ENCODE measurements at places on chromosomes 1 and 21.
A peak's percentile ranks its signal among the peaks of the same experiment; 100 is the strongest.

GRCh38 chr1:183070234-183070922, 47.2 kb downstream of the LAMC1 start:
- DNase-seq: no peak

DNA sequence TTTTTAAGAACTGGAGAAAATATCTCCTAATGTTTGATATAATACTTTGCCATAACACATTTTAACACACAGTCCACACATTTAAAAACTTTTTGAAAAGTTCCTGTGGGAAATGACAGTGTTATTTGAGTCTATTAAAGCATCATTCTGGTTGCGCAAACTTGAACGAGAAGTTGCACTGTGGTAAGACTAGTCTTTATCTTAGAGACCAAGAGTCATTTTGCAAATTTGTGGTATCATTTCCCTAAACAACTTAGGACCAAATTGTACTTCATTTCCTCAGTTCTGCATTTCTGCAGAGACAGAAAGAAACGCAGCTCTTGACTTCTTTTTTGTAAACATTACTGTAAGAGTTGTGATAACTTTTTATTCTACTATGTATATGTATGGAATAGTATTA, at the start of gene RGS18:
RGS18 (plus strand) TSS at position 282 of the 400 bp plus-strand sequence. CDS start 176 bp downstream, outside the sequence.
- no peak for DNase-seq

- DNase-seq: peak; percentile 91
Observed at GRCh38 chr1:43348343-43348808, 10.4 kb upstream of the CDC20 start.

DNA sequence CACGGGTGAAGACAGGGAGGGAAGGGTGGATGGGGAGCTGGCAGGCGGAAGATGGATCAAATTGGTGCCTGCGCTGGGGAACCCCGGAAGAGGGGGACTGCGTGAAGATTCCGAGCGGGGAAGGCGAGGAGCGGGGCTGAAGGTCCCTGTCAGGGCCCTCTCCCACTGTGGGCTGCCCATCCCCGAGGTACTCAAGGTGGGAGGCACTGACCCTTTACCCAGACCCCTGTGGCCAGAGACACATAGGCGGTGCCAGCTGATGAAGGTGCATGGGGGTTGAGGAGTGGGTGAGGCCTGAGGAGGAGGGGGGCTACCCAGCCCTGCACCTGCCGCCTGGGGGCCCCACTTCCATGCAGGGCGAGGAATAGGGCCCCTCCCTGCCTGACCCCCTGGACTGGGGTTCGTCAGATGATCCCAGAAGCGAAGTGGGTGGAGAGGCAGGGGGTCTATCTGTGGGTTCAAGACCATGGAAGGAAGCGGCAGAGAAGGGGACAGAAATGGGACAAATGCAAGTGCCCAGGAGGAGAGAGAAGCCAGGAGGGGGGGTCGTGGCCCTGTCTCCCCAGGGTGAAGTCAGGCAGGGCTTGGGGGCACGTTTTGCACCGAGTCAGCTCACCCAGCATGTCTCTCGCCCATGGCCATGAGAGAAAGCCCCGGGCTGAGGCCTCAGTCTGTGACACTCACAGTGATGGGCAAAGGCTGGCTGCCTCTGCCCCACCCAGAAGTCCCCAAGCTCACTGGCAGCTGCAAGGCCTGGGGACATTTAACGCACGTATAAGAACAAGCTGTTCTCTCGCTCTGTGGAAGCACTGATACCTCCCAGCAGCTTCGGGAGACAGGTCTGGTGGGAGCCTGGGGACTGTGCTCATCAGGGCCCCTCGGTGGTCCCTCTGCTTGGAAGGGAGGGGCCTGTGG, 7.0 kb upstream of the MMEL1 start:
- no peak for DNase-seq

GRCh38 chr1:26887125-26887524, 3.0 kb downstream of the GPN2 start:
- DNase-seq: no peak

DNA sequence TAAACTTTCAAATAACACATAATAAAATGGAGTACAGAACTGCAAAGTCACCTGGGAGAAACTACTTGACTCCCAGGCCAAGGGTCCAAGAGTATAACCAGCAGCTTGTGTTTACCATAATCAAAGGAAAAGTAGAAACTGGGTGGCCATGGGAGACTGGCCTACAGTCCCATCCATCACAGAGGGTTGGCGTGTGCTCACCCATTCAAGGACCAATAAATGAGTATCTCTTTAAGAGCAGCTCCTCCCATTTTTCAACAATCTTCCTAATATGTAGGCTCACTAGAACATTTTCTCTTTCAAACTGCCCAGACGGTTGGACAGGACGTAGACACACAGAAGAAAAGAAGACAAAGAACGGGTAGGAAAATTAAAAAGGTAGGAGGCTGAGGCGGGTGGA, at the start of gene FMO3:
FMO3 (plus strand) TSS at position 302 of the 400 bp plus-strand sequence. CDS start 1,754 bp downstream, outside the sequence.
- DNase-seq: no peak

- DNase-seq: no peak
Observed at GRCh38 chr21:46191686-46192575, 7.7 kb upstream of the SPATC1L start.

DNA sequence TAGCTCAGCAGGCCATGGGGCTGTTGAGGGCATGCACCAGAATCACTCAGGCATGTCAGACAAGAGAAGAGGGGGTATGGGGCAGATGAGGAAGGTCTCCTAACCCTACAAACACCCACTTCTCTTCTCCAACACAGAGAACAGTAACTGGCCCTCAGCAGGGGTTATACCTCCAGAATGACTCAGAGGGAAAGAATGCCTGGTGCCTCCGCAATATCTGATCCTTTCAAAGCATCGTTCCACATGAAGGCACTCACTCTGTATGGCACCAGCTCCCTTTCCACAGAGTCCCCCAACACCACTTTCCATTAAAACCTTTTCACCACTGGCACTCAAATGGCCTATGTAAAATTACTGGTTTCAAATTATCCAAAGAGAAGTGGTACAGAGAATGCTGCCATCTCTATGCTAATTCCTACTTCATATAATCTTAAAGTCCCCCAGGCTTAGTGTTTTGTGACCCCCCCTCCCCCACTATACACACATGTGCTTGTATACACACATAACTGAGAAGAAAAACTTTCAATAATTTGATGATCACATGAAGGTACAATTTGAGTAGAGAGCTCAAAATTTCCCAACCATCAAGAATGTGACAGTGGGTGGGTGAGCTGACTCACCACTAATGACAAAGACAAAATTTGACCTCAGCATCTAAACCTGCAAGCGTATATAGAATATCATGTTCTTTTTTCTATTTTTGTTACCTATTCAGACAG, 91.5 kb downstream of the SIPA1L2 start:
- DNase-seq: peak; percentile 7

DNA sequence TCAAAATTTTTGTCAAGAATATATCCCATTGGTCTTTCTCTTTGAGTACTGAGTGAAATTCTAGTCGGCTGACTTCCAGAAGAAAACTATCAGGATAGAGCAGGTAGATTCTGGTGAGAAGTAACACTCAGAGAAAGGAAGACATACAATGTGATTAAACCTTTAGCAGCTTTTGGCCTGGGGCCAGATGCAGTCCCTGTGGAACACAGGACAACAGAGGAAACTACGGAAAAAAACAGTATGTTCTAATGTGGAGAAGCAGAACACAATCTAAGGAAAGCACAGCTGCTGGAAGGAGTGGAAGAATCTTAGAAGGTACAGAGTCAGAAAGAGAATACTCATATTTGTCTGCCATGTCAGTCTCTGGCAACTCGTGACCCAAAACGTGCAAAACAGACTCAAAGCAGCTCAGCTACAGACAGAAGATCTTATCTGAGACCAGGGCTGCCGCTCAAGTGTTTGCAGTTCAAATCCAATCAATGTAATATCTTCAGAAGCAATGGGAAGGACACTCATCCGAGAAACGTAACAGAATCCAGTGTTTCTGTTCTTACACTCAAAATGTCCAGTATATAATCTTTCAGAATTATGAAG, 283.8 kb downstream of the MRPL39 start:
- no peak for DNase-seq

DNA sequence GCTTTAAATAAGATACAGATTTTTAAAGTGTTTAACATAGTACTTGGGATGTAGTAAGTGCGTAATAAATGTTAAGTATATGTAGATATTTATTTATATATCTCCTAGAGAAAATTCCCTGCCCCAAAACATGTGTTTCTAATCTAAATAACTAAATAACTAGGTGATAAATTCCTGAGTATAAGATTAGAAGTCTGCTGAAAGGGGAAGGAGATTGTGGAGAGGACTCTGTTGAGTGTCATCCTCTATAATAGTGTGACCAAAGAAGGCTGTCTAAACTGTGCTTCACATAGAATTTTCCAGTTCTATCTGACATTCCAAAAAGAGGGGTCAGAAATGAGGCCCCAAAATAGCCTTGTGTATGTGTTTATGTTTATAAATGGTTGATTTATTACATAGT, 590.5 kb upstream of the ADAMTS5 start:
- no peak for DNase-seq

GRCh38 chr1:18137759-18138345, 30.3 kb downstream of the IGSF21 start:
- DNase-seq: no peak

DNA sequence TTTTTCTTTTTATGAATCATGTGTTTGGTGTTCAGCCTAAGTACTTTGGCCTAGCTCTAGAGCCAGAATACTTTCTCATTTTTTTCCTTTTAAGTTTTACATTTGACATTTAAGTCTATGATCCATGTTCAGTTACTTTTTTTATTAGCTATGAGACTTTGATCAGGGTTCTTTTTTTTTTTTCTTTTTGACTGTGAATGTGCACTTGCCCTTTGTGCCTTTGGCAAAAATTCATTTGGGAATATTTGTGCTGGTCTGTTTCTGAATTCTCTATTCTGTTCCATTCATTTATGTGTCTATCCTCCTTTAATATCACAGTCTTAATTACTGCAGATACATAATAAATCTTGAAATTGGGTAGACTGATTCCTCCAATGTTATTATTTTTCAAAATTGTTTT, 93.8 kb downstream of the MAP3K21 start:
- DNase-seq: no peak

GRCh38 chr1:6827079-6827478, 41.8 kb downstream of the CAMTA1 start:
- DNase-seq: no peak

DNA sequence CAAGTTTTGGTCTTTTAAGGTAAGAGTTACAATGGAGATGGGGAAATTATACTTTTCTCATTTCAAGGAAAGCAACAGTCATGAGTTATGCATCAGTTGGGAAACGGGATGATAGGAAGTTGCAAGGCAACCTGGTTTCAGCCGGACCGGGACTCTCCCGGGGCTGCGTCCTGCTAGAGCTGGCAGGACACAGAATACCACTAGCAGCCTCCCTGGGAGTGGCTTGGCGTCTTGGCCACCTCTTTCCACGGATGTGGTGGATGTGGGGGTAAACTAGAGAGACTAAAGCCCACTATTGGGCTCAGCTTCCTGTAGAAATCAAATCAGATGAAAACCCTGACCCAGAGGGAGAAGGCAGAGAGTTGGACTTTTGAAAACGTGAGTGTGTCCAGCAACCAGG, 71.9 kb downstream of the ADARB1 start:
- no peak for DNase-seq

GRCh38 chr21:26445440-26445839, 127.6 kb downstream of the CYYR1 start:
- no peak for DNase-seq

DNA sequence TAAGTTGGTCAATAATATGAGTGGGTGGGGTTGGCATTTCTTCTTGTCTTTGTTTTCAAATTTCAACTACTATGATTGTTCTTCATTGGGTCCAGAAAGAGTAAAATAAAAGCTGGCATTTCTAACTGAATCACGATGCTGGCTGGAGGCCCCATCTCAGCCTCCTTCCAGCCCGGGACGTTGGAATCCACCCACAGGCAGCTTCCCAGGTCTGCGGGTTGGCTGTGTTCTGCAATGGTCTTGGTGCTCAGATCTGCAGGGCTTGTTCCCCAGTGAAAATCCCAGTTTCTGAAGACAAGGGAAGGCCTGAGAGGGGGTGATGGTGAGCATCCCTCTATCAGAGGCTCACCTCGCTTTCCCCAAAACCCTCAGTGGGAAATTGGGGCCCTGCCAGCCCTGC, 54.7 kb upstream of the ARHGEF16 start:
- DNase-seq: no peak

DNA sequence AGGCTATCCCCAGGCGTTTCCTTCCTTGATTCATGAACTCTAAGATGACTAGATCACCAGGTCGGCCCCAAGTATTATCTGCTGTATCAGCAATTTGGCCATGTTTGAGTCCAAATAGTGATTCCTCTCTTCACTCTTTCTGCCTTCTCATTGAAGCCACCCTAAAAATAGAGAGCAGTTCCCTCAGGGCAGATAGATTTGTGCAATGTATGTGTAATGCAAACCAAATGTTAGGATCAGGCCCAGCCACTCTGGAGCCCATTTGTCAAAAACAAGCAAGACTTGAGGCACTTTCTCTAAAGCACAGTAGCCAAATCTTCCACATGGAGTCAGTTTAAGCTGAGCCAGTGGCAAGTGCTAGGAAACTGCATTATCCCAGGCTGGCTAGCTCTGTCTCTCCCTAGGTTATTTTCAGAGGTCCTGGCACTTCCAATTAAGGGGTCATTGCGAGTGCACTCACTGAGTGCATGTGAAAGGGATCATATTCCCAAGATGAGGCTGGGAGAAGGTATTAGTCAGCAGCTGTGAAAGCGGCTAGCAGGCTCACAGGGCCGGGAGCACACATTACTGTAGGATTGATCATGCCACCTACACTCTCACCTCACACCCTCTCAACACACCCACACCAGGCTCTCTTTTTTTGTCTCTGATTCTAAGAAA, 97.9 kb upstream of the RAB3GAP2 start:
- DNase-seq: peak; percentile 13

- DNase-seq: no peak
Observed at GRCh38 chr1:153541641-153542590, 1.2 kb upstream of the S100A5 start.

DNA sequence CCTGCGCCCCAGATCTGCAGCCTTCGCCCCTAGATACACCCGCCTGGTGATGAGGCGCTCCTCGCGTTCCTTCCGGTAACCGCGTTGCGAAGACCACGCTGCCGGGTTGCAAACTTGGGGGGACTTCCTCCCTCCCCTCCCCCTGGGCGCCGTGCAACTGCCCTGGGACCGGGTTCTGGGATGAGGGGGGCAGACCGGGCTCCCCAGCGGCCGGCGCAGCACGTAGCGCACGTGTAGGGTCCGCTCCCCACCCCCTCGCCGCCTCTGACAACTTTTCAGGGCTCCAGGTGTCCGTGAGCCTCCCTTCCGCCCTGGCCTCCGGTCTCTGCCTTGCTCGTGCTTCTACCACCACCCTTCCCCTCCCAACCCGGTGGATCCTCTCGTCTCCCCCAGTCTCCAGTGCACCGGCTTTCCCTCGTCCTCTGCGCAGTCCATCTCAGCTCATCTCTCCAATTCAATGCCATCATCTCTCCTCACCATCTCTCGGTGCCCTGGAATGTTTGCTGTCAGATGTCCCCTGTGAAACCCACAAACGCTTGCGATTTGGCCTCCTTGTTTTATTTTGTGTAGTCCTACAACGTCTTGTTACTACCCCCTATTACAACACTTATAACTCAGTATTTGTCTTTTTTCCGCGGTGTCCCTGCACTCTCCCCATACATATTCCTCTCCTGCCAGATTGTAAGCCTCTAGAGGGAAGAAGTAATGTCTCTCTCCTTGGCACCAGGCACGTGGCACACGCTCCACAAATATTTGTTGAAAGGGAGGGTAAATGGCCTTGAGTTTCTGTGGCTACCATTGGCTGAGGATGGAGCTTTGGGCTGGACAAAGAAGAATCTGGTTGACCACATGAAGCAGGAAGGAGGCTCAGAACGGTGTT, 782 bp downstream of the PCAT6 start:
- peak; percentile 71 for DNase-seq

GRCh38 chr1:110255392-110255787, 45.3 kb downstream of the KCNC4 start:
- DNase-seq: peak; percentile 83

- DNase-seq: no peak
Observed at GRCh38 chr1:23469372-23469982, 14.5 kb downstream of the ASAP3 start.
